ENCODE measurements at places on chromosomes 16 and 17.

DNA sequence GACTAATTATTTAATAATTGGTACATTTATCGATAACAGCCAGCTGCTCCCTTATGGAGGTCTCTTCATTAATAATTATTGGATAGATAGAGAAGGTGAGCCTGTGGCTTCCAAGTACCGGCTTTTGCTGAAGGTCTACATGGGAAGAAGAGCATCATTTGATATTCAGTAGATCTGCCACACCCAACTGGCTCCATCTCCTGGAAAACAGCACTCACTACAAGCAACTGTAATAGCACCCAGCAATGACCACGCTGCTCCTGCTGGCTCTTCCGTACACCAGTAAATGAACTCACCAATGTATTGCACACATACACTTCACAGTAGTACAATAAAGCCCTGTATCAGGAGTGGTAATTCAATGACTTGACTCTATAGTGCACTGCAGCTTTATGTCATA is 19.5 kb downstream of the MARVELD3 start:
- DNase-seq: no peak

- DNase-seq: no peak
Observed at GRCh38 chr16:89003831-89004208, 26.8 kb upstream of the CBFA2T3 start.

GRCh38 chr17:57603546-57603945 is 141.6 kb downstream of the CCDC182 start:
- no peak for DNase-seq

DNA sequence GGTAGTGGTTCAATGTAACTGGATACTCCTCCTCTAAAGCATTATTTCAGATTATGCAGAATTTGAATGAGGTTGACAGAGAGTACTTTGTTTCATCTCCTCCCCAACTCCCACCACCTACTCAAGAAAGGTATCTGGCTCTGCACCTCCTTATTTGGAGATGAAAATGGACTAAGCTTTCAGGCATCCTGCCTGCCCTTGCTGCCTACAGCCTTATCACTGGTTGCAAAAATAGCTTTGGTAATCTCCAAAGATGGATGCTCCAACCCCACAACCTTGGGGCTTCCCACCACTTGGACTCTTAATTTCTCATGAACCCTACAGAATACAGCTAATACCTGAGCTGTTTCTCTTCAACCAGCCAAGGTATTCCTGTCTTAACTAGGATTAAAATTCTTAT is 45.3 kb upstream of the CORO6 start:
- no peak for DNase-seq

DNA sequence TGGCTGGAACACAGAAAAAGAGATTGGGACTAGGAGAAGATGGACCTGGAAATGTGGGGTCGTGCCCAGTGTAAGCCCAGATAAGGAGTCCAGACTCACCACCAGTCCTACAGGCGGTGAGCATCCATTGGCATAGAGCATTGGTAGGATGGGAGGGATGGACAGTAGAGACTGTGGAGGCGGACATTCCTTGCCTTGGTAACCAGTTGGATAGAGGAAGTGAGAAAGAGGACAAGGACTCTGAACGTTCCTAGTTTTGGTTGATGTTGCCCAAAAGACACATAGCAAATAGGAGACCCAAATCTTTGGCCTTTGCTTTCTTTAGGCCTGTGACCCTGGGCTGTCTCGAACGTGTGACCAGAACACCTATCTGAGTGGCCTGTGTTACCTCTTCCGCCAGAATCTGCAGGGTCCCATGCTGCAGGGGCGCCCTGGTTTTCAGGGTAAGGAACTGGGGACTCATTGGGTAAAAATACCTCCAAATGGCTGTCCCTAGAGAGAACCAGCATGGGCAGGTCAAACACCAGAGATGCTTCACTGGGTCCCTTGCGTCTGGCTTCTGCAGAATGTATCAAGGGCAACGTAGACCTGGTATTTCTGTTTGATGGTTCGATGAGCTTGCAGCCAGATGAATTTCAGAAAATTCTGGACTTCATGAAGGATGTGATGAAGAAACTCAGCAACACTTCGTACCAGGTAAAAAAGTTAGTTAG is 6.4 kb downstream of the ITGAL start:
- DNase-seq: no peak

GRCh38 chr17:64635647-64636305 is 26.3 kb downstream of the SMURF2 start:
- DNase-seq: no peak

GRCh38 chr16:58345574-58346354 is 46.5 kb upstream of the GINS3 start:
- no peak for DNase-seq

GRCh38 chr16:79792664-79793351 is 192.3 kb upstream of the MAF start:
- DNase-seq: no peak

Measured in activated CD4-positive, CD25-positive, alpha-beta regulatory T cell (primary cell).